Amygdala (tissue), 56 donors: ENCODE measurements at places on chromosomes 1 and 21.

- no peak for DNase-seq
These were observed 51.4 kb upstream of the GREM2 start for GRCh38 chr1:240663169-240663879.

DNA sequence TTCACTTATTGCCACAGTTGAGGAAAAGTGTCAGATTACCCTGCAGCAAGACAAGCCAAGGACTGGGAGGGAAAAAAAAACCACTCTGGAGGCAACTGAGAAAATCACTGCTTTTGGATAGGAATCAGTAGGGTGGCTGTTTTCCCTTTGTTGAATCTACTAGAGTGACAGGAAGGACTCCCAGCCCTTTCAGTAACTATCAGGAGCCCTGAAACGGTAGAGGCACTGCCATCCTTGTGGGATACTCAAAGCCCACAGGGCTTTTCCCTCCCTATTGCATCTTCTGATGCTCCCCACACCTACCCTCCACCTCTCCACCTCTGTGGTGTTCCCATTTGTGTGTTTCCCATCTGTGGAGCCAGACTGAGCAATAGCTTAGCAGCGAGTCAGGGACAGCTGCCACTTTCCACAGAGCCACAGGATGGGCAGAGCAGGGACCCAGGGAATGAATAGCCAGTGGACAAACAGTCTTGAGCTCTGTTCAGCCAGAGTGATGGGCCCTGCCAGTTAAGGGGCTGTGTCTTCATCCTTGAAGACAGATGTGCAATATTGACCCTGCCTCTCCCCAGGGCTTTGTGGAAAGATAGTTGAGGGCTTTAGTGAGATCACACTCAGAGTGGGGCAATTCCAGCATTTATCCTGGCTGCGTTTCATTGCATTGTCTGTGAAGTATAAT is 13.9 kb downstream of the UBIAD1 start:
- no peak for DNase-seq

GRCh38 chr1:202291961-202292712 is 49.6 kb downstream of the UBE2T start:
- DNase-seq = no peak

- no peak for DNase-seq
These were observed 34.6 kb upstream of the LHX8 start for GRCh38 chr1:75099581-75099980.

DNA sequence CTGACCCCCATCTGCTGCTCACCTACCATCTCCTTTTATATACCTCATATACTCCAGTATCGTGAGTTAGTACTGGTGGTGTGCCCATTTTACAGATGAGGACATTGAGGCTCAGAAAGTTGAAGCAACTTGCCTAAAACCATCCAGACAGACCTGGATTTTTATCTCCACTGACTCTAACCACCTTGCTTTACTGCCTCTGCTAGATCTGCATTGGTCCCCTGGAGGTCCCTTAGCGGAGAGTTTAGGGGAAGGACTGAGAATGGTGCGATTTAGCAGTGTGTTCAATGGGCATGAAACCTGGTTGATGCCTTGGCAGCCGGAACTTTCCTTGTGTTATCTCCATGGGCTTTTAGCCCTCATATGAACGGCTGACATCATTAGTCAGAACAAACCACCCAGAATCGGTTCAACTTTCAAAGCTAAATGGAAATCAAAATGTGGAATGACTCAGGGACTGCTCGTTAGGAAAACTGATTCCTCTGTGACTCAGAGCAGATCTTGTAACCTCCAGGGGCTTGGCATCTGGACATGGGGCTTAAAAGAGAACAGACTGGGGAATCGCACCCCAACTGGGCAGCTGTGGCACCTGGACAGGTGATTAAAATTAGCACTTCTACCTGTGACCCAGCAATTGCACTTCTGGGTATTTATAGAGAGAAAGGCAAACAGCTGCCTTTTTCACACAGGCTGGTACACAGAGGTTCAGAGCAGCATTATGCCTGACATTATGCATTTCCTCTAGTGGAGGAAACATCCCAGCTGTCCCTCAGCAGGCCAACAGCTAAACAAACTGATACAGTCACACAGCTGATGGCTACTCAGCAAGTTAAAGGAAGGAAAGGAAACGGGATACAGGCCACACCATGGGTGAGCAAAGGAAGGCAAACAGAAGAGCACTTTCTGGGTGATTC is 25.3 kb downstream of the TMEM51 start:
- DNase-seq = no peak

DNA sequence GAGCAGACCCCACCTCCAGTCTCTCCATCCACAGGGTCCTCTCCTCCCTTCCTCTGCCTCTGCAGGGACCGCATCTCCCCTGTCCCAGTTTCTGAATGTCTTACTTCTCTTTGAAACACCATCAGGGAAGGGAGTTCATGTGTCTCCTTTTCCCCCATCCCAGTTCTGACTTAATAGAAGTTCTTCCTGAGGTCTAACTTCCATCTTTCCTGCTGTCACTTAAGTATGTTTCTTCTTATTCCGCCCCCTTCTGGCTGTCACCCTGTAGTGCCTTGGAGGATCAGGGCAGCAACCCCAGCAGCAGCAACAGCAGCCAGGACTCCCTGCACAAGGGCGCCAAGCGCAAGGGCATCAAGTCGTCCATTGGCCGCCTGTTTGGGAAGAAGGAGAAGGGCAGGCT is 29.3 kb downstream of the MYOG start:
- DNase-seq = no peak

GRCh38 chr1:31714442-31715086 is 10.7 kb upstream of the COL16A1 start:
- DNase-seq = no peak

DNA sequence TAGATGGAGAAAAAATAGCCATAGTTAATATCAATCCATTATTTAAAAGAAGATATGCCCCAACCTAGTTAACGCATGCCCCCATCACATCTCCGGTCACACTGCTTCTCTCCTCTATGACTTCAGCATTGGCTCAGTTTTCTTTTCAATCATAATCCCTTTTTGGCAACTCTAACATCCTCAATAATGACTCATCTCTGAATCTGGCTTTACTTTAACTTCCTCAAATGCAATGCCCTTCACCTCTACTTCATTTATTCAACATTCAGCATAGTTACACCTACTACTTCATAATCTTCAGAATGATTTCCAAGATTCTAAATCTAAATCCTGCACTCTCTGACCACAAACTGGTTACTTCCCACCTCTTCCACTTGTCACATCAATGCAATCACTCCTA is 417.3 kb downstream of the USH2A start:
- no peak for DNase-seq

GRCh38 chr1:210291081-210291764 is 37.5 kb upstream of the HHAT start:
- DNase-seq = no peak

- DNase-seq = no peak
These were observed 142.5 kb downstream of the PGBD5 start for GRCh38 chr1:230283678-230284077.

- DNase-seq = no peak
These were observed 1384.1 kb upstream of the B3GALT2 start for GRCh38 chr1:194570476-194570875.

DNA sequence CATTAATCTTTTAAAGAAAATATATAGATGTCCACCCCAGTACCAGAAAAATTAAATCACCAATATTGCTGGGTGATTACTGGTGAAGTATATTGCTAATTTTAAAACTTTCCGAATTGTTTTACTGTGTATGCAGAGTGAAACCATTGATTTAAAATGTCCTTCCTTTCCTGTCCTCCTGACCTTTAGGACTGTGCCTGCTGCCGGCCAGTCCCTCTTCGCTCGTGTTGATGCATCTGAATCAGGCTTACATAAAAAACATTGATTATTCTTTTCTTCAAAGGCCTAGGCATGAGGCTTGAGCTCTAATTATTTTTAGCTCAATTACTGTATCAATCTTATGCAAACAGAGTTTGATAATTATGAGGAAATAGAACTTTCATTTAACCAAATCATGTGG is 1128.1 kb downstream of the BRINP3 start:
- no peak for DNase-seq

DNA sequence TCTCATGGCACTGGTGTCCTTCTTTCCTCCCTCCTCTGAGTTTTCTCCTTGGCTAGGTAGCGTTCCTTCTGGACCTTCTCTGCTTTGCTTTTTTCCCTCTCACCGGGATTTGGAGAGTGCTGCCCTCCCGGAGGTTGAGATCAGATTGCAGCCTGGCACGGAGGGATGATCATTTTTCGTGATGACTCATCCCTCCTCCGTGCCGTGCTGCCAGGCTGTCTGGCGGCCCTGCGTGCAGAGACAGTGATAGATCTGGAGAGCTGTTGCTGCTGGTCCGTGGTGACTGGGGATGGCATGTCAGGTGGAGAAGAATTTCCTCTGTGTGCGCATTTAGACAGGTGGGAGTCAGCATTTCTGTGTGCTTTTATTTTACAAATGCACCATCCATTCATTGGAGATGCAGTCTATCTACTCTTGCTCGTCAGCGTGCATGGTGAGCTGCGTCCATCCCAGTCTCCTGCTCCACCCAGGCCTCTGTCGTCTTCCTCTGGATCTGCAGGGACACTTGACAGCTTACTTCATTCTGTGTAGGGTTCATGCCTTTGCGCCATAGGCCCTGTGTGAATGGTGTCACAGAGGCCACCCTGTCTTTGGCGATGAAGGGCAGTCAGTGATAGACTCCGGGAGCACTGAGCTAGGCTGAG is 104.4 kb downstream of the PCBP3 start:
- DNase-seq = no peak

GRCh38 chr1:48679859-48680258 is 96.8 kb downstream of the BEND5 start:
- DNase-seq = no peak

DNA sequence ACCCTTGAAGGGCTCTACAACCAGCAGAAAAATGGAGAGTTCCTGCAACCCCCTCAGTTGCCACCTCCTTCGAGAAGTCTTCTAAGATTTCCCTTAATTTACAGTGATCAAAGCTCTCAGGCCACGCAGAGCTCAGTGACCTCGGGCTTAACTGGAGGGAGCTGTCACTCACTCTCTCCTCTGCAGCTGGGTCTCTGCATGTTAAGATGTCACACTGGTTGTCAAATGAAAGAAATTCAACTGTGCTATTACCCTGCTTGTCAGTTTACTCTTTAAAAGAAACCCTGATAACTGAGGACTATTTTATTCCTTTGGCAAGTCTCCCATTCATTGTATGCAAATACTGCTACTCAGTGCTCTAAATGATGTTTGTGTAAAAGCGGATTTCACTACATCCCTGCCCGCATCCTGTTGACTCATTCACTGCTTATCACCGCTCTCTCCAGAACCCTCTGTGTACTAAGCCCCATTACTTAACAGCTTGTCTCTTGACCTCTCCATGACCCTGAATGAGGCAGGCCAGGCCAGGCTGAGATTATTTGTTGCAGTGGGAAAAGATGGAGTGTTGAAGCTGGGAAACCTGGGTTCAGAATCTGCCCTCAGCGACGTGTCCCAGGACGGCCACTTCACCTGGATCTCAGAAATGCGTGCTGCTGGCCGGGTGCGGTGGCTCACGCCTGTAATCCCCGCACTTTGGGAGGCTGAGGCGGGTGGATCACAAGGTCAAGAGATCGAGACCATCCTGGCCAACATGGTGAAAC is 13.7 kb downstream of the DHRS3 start:
- no peak for DNase-seq

GRCh38 chr1:118118873-118119463 is 66.1 kb downstream of the SPAG17 start:
- DNase-seq = no peak

- DNase-seq = no peak
These were observed 138.6 kb upstream of the NGF start for GRCh38 chr1:115476616-115477015.

- DNase-seq = peak; percentile 81
These were observed 20.8 kb upstream of the ECE1 start for GRCh38 chr1:21311016-21311415.

DNA sequence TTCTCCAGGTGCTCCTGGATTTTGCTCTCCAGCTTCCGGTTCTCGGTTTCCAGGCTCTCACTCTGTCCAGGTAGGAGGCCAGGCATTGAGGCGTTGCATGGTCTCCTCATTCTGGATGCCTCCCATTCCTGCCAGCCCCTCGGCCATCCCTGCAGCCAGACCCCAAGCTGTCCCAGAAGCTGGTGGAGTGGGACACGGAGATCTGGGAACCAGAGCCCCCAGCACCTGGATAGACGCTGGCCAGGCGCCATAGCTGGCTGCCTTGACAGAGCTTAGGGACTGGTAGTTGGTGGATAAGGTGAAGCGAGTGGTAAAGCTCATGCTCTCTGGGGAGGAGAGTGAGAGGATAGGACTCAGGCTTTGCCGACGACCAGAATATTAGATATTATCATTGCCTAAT is 29.6 kb downstream of the RAP1A start:
- no peak for DNase-seq

DNA sequence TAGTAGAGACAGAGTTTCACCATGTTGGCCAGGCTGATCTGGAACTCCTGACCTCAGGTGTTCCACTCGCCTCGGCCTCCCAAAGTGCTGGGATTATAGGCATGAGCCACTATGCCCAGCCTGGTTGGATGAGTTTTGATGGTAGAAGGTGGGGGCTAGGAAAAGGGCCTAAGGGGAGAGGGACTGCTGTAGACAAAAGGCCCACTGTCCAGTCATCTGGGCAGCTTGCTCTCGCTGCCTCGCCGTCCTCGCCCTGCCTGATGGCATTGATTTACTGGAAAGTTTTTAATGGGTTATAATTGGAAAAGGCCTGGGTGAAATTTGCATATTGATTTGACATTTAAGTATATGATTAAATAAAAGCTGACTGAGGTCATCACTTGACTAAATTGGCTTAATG is 175.1 kb upstream of the CSF3R start:
- DNase-seq = no peak

- peak; percentile 53 for DNase-seq
These were observed 5.4 kb upstream of the TDRD5 start for GRCh38 chr1:179586107-179586823.

DNA sequence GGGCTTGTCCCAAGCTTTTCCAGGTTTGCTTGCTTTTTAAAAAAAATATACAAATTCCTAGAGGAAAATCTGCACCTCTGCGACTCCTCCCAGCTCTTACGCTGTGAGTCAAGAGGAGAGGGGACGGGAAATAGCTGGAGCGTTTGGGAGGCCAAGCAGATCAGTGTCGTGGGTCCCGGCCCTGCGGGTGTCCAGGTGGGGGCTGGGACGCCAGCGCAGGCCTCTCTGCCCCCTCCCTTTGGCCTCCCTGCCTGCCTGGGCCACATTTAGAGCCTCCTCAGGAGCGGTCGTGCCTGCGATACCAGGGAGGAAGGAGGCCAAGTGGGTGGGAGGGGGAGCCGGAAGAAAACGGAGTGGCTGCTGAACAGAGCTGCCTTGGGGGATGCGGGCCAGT is 9.0 kb downstream of the WNT4 start:
- no peak for DNase-seq

- no peak for DNase-seq
These were observed 12.6 kb upstream of the RABIF start for GRCh38 chr1:202901555-202901954.
